ENCODE measurements at places on chromosomes 11 and 22.

- DNase-seq: peak; percentile 80
Measured at GRCh38 chr11:17389211-17389956, 925 bp upstream of the KCNJ11 start.

GRCh38 chr11:125136001-125136400 is 24.6 kb upstream of the TMEM218 start:
- no peak for DNase-seq

DNA sequence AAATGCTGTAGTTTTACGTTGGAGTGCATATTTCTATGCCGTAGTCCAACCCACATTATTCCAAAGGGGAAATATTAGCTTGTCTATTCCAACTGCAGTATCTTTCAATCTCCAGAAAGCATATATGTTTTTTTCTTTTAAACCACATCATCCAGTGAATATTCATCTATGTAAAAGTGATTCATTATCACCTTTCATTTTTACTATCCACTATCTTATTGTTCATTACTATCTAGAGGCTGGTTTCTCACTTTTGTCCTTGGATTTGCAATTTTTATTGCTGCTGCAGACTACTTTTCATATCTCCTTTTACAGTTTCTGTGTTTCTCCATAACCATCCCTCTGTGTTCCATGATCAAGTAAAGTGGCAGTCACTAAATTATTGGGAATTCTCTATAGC is 1097.2 kb upstream of the TENM4 start:
- DNase-seq: no peak

- DNase-seq: no peak
Measured at GRCh38 chr11:69005183-69005630, 7.8 kb downstream of the MRGPRF start.

DNA sequence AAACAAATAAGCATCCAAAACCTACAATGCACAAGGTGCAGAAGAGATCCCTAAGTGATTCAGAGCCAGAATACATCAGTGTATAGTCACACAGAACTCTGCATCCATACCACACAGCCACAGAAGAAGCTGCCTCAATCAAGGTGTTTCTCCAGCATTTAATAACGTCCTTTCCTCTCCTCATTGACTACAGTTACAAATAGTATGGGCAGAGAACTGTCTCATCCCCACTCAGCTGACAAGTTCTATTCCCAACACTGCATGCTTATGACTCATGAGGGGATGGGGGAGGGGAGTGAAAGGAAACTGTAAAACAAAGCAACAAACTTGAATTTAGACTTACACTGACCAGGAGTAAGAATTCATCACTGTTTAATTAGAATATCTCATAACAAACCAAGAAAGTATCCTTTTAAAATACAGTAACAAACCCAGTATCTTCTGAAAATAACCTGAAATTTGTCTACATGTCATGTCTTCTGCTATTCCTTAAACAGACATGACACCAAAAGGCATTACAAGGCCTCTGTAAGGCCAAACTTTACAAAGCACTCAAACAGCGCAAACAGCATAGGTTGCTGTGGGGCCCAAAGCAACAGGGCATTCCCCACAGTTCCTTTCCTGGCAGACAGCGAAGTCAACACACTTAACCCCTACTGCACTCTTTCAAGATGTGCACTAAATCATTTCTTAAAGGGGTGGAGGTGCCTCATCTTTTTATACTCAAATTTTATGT is 29.3 kb downstream of the CELF1 start:
- DNase-seq: peak; percentile 24

DNA sequence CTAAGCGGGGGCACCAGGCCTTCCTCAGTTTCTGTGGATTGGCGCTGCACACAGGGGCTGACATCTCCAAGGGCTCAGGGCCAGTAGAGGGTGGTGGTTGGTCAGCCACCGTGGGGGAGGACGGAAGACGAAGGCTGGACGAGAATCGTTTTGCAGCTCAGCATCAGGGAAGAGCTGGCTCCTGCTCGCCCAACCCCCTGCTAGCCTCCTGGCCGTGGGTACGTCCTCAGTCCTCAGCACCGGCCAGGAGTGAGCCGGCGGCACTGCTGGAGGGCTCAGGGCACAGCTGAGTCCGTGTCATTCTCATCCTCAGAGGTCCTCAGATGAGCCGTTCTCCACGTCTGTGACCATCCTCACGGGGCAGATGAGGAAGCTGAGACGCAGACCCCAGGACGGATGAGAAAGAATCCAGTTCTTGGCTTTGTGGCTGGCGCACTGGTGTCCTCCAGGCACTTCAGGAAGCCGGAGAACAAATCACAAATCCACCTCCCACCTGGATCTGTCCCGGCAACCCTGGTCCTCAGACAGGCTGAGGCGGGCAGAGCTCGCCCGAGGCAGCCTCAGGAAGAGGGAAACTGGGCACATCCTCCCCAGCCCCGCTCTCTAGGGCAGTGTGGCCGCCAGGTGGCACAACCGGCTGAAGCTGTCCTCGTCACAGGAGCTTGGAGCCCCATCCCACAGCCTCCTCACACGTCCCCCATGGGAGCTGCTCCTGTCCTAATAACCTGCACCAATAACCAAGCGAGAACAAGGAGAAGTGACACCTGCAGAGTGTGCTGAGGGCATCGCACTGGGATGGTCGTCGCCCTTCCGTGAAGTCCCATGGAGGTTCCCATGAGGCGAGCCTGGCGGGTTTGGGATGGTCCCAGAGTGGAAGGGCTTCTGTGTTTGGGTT is 393.7 kb downstream of the BRD1 start:
- DNase-seq: no peak

DNA sequence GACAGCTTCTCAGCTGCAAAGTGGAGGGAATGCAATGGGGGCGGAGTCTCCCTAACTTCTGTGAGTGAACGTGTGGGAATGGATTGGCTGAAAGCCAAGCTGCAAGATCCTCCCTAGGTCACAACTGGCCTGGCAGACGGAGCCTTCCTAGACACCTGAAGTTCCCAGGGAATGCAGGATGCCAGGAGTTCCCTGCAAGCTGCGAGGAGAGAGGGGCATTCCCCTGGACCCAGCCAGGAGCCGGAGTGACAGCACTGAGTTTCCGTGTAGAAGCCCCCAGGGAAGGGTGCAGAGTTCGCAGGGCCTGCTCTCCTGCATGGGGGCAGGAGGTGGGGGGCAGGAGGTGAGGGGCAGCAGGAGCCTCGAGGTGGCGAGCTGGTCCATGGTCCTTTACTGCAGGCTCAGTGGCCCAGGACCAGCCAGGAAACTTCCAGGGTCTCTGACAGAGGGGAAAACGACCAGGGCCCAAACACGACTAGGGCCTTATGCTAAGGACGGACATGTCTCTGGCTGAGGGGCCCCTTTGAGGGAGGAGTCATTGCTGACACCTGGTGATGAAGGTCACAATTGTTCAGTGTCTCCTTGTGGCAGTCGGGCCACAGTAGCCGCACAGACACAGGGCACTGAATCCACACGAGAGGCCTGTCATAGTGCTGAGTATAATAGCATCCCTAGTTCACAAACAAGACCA is 141.4 kb downstream of the FBXO7 start:
- no peak for DNase-seq

- DNase-seq: no peak
Measured at GRCh38 chr22:50417411-50418210, 57.2 kb downstream of the SBF1 start.

GRCh38 chr11:35112056-35112845 is 26.7 kb upstream of the CD44 start:
- DNase-seq: no peak

Data from activated naive CD4-positive, alpha-beta T cell (primary cell).